Mammary epithelial cell (primary cell): ENCODE measurements at places on chromosomes 16 and 17.
A peak's percentile ranks its signal among the peaks of the same experiment; 100 is the strongest.

GRCh38 chr16:70804734-70805169, 3.8 kb upstream of the VAC14 start:
- no peak for DNase-seq

DNA sequence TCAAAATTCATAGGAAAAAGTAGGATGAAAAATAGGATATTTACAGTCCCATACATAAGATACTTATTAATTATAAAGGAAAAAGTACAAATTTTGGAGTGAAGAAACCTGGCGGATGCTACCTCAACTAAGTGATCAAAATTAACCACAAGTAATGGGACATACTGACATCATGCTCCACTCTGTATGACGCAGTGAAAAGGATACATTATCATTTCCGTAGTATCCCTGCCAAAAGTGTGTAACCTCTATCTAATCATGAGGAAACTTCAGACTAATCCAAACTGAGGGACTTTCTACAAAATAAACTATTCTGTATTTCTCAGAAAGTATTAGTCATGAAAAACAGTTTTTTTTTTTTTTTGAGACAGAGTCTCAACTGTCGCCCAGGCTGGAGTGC, 60.5 kb downstream of the TRIM37 start:
- no peak for DNase-seq

DNA sequence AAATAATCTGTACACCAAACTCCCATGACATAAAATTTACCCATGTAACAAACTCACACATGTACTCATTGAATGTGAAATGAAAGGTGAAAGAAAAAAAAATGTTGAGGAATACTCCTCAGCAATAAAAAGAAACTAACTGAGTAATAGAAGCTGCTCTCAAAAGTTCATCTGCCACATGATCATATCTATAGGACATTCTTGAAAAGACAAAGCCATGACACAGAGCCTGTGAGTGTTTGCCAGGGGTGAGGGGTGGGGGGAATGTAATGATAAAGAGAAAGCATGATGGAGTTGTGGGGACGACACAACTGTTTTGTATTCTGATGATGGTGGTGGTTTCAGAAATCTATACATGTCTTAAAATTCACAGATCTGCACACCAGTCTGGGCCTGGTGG, 52.2 kb upstream of the TMC5 start:
- DNase-seq = no peak

DNA sequence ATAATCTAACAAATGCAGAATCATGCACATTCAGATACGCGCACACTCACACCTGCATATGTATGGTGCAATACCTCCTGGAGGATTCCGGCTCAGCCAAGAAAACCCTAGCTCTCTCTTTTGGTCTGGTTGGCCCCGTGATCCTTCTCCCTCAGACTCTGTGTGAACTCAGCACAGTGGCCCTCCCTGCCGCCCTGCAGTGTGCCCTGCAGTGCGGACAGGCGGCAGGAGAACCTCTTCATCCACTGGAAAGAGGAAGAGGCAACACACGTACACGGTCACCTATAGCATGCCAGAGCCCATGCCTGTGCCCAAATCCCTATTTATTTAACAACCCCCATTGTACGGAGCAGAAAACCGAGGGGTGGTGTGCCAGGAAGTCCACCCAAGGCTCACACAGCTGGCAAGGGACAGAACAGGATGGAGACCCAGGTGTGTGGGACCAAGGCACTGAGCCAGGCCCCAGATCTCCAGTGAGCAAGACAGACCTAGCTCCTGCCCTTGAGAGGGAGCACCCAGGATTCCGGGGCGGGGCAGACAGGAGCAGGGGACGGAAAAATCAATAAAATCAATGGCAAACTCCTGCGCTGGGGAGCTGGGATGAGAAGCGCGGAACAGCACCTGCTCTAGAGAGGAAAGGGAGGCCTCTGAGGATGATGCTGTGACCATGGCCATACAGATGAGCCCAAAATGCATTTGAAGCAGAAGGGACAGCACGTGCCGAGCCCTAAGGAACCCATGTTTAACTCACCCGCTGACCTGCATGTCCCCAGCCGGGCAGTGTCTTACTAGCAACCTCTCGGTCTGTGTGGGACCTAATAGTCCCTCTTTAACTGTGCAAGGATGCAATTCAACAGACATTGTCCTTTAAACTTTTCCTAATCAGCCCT, 54.7 kb upstream of the CIBAR2 start:
- no peak for DNase-seq

DNA sequence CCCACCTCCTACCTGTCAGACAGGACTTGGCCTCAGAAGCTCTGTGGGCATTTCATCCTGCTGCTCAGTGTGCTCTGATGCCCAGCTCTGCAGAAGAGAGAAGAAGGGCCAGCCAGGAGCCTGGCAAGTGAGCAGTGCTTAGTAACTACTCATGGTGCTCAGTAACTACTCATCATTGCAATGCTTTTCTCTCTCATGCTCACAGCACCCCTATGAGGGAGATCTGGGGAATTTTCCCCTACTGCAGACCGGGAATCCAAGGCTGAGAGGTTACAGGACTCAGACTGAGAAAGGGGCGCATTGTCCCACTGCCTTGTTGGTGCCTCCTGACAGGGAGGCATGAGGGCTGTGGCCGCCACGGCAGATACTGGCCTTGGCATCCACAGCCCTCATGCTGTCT, 261.1 kb downstream of the C16orf95 start:
- DNase-seq = peak; percentile 7

GRCh38 chr16:56744996-56745640, 15.2 kb downstream of the NUP93 start:
- DNase-seq = no peak

DNA sequence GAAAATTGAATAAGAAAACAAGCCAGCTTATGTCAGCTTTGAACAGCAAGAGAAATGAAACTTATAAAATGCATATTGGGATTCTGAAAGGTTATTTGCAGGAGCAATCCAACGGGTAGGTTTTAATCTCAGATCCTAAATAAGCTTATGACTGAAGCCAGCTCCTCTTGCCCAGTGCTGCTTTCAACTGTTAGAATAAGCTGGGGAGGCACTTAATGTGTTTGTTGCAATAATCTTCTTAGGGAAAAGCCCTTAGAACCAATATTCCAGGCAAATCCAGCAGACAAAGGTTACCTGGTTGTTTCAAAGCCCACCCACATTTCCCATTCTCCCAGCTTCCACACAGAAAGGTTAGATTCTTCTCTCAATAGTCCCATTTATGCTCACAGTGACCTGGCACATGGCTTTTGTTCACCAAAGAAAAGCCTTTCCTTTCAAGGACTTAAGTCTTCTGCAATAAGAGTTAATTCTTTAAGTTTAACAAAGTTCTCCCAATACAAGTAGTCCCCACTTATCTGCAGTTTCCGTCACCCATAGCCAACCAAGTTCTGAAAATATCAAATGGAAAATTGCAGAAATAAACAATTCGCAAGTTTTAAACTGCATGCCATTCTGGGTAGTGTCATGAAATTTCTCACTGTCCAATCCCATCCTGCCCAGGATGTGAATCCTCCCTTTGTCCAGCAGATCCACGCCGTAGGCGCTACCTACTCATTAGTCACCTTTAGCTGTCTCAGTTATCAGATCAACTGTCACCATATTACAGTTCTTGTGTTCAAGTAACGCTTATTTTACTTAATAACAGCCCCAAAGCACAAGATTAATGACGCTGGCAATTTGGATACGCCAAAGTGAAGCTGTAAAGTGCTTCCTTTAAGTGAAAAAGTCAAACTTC, 5.9 kb downstream of the TEX2 start:
- peak; percentile 87 for DNase-seq

GRCh38 chr17:42886283-42887176, 14.1 kb upstream of the G6PC1 start:
- DNase-seq = no peak

GRCh38 chr16:24013054-24013636, 177.4 kb downstream of the PRKCB start:
- DNase-seq = no peak

DNA sequence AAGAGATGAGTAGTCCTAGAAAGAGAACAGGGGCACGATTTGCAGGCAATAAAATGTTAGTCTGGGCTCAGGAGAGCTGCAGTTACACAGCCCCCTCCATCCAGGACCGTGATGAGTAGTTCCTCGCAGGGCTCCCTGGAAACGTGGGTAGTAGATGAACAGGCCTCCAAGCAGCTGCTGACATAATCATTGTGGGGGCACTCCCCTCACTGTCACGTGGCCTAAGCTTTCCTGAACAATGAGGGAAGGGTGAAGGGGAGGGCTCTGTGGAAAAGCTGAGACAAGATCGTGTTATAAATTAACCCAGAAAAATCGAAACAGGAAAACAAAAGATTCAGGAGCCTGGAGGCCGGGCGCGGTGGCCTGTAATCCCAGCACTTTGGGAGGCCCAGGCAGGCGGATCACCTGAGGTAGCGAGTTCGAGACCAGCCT, 1.3 kb upstream of the PER1 start:
- peak; percentile 94 for DNase-seq

GRCh38 chr17:49968405-49969133, 421 bp upstream of the DLX4 start:
- DNase-seq = peak; percentile 61

GRCh38 chr16:21224800-21225199, 8.7 kb upstream of the ANKS4B start:
- no peak for DNase-seq

DNA sequence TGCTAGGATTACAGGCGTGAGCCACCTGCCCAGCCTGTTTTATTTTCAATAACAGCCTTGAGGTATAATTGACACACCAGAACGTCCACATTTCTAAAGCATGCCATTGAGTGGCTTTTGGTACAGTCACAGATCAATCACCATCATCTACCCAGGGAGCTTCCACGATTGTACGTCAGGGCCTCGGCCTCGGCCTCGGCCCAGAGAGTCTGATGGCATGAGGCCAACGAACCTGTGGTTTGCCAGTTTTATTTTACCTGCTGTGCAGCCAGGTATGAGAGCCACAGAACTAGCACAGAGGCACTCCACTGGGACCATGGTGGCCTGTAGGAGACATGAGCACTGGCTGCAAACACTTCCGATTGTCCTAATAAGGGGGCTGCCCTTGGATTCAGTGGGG, 8.3 kb downstream of the UBALD1 start:
- DNase-seq = peak; percentile 39

GRCh38 chr17:55518510-55518909, 7.3 kb upstream of the SMIM36 start:
- DNase-seq = no peak

DNA sequence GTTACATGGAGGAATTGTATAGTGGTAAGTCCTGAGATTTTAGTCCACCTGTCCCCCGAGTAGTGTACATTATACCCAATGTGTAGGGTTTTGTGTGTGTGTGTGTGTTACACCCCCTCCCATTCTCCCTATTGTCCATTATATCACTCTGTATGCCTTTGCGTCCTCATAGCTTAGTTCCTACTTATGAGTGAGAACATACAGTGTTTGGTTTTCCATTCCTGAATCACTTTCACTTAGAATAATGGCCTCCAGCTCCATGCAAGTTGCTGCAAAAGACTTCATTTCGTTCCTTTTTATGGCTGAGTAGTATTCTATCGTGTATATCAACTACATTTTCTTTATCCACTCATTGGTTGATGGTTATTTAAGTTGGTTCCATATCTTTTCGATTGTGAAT, 635 bp upstream of the FA2H start:
- DNase-seq = no peak

GRCh38 chr16:19203374-19203966, 35.4 kb downstream of the SYT17 start:
- DNase-seq = no peak

DNA sequence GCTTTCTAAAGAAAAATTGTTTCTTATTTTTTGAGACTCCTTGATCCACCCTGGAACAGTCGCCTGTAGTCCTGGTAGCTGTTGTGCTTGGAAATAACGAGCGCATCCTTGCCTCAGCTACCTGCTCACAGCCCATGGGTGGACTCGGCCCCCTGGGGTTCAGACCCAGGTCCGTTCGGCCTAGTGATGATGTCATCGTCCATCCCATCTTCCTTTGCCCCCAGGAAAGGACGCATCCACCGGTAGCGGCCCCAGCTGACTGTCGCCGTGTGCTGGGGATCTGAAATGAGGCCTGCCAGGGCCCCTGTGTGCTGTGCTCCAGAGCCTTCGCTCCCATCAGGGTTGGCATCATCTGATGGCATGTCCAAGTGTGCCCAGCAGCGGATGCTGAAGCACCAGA, 12.0 kb upstream of the CACNG1 start:
- DNase-seq = no peak

- DNase-seq = no peak
These were observed 15.0 kb downstream of the HNF1B start for GRCh38 chr17:37729905-37730304.

DNA sequence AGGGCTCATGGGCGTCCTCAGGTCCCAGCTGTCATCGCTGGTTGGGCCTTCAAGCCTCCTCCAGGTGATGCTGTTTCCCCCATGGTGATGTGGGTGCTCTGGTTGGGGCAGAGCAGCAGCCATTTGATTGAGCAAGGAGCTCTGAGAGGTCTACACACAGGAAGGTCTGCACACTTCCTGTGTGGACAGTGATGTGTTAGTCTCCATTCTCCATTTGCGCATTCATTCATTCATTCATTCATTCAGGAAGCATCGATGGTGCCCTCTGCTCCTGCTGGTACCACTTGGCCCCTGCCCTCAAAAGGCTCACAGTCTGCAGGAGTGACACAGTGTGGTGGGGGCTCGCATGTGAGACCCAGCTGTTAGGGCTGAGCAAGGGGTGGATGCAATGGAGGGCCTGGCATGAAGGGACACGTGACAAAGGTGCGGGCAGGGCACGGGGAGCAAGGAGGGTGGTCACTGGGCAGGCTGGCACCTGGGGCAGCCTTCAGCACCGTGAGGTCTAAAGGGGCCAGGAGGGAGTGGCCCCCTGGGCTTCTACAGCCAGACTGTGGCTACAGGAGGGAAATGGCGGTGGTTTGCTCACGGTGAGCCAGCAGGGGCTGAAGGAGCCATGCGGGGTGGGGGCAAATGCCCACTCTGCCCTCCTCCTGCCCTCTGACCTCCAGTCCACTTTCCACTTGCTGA, 1.5 kb downstream of the ADGRG3 start:
- DNase-seq = no peak

DNA sequence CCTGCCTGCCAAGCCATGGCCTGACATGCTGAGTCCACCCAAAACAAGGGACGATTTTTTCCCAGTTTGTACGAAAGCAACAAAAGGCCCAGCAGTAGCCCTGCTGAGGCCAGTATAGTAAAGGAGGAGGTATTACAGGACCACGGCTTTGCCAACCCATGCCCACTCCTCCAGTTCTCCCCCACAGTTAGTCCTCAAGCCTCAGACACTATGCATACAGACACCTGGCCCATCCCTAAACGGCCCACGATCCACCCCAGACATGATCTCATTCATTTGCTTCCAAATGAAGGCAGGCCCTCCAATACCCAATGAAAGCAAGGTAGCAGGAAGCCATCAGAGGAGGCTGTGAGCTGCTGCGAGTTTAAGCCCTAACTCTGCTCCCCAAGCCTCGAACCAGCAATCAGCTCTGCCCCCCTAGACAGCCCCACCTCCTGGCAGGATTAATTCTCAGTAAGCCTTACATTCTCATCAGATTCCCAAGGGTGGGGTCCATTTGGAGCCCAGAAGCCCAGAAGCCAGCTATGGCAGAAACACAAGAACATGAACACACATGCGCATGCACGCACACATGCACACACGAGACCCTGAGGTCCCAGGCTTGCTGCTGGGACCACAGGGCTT, 4.9 kb downstream of the HDAC5 start:
- DNase-seq = no peak

GRCh38 chr17:73788111-73788510, 143.9 kb upstream of the SDK2 start:
- no peak for DNase-seq
